EH (cell line): ENCODE measurements at places on chromosomes 7 and 10.

DNA sequence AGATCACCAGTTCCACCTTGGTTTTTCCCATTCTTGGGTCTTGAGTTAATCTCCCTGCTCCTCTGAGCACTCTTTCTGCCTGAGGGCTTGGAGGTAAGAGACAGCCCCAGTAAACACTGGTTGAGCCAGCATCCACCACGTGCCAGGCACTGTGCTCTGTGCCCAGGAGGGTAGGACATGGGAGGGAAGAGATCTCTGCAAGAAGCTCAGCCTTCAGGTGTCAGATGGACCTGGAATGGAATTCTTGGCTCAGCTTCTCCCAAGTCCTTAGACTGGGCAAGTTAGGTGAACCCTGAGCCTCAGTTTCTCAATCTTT lies 2.5 kb downstream of the ZYX start:
- DNase-seq, result no peak

DNA sequence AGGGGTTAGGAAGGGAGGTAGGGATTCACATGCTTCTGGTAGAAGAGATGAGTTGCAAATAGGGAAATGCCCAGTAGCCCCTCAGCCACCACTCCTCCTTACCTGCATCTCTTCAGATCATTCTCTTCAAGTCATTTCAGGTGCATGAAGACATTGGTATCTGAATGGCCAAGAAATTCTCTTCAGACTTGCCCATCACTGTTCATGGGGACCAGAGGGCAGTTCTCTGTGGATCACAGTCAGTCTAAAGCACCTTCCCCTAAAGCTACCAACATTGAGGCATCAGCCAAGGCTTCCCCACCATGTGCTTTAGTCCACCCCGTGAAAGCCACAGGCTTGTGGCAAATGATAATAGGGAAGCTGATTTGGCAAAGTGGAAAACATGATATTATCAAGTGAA lies 319.4 kb upstream of the ZNF32 start:
- no peak for DNase-seq

DNA sequence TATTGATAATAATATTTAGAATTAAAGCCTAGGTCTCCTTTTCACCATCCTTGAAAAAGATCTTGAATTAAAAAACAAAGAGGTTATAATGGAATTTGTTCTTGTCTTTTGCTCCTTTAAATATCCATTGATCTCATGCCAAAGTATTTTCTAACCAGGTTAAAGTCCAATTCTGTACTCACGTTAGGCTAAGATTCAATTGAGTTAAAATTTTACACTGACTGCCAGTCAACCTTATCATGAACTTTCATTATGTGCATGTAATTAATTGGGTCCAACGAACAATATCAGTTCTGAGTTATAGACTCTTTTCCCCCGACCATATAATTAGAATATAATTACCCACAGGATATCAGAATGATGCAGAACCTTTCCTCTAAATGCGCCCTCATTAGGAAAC lies 266.6 kb downstream of the DGKB start:
- no peak for DNase-seq

GRCh38 chr7:107505997-107506673 lies 36.3 kb downstream of the GPR22 start:
- DNase-seq, result no peak
